ENCODE measurements at places on chromosomes 5 and 9. TPM values are rescaled to one million over a fixed set of nuclear protein-coding genes. Genes with fewer than 3 reads are reported as not detected.

DNA sequence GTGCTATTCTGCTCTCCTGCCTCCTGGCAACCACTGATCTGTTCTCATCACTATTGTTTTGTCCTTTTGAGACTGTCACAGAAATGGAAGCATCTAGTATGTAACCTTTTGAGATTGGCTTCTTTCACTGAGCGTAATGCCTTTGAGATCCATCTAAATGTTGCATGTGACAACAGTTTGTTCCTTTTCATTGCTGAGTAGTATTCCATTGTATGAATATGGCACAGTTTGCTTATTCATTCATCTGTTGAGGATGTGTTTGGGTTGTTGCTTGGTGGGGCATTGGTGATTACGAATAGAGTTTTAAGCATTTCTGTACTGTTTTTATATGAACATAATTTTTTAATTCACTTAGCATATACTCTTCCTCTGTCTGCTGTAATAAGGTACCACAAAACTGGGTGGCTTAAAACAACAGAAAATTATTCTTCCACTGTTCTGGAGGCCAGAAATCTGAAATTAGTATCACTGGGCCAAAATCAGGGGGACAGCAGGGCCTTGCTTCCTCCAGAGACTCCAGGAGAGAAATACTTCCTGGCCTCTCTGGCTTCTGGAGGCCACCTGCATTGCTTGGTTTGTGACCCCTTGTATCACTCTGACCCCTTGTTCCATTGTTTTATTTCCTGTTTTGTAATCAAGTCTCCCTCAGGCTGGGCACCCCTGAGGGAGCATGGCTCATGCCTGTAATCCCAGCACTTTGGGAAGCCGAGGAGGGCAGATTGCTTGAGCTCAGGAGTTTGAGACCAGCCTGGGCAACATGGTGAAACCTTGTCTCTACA, 53.0 kb downstream of the EXOSC2 start:
- no peak for DNase-seq

DNA sequence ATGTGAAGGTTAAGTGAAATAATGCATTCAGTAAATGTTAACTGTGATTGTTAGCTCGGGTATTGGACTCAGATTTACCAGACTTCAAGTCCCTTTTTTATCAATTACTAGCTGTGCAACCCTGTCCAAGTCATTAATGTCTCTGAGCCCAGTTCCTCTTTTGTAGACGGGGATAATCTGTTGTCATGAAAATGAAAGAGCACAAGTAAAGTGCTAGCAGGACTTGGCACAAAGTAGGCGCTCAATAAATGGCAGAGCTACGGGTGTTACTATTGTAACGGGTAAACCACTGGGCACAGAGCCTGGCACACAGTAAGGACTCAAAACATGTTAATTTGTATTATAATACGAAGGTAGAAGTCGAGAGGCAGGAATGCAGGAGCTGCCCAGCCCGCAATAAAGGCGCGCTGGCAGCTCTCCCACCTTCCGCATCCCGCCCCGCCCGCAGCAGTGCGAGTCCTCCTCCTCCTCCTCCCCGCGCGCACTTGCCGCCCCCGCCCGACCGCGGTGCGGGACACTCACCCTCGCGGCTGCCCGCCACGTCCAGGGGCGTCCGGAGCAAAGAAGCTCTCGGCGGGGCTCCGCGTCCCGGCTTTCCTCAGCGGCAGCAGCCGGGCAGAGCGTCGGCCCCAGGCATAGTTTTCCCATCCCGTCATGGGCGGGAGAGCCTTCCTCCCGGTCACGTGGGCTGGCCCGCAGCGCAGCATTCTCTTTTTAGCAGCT, at the start of gene C1QTNF2:
C1QTNF2 (minus strand) TSS at position 637 of the 723 bp plus-strand sequence. CDS start 15,615 bp downstream, outside the sequence.
- peak; percentile 47 for DNase-seq

- no peak for DNase-seq
These were observed 9.0 kb downstream of the PPP3R2 start for GRCh38 chr9:101585740-101586139.

- DNase-seq = no peak
These were observed 16.3 kb upstream of the MROH2B start for GRCh38 chr5:41087461-41087860.

Gene SELENOP
- not detected for total RNA-seq

Gene FAM81B
- not detected for total RNA-seq

Gene GABRG2
- not detected for total RNA-seq

- DNase-seq = no peak
These were observed 3.2 kb downstream of the SURF2 start for GRCh38 chr9:133359399-133360175.

DNA sequence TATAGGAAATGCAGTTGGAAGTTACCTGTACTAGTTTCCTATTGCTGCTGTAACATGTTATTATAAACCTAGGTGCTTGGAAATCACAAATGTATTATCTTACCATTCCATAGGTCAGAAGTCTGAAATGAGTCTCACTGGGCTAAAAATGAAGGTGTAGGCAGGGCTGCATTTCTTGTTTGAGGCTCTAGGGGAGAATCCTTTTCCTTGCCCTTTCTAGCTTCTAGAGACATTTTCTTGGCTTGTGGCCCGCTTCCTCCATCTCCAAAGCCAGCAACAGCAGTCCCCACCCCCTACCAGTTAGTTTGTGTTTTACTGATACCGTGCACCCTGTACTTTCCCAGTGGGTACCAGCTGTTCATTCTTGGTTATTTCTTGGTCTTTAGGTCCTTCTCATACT, 153.3 kb downstream of the SLF1 start:
- DNase-seq = no peak

GRCh38 chr9:124251605-124252378, 6.0 kb upstream of the NEK6 start:
- DNase-seq = peak; percentile 86

DNA sequence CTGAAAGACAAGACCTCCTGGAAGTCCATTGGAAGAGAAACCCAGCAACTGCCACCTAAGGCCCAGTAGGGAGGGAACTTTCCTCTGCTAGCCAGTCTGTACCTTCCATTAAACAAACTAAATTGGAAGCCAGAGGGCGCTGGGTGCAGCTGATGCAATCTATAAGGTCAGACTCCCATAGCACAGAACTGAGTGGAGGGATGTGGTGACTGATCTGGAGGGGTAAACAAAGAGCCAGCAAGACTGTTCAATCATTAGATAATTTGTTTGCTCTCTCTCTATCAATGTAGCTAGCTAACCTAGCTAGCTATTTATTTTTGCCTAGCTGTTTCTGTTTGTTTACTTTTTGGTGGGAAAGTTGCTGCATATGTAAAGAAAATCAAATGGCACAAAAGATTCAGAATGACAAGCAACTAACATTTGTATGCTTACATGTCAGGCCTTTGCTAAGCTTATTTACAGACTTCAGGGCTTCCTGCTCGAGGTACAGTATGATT, 291.8 kb upstream of the DAB2 start:
- peak; percentile 36 for DNase-seq

Gene CCDC192
- total RNA-seq = not detected

DNA sequence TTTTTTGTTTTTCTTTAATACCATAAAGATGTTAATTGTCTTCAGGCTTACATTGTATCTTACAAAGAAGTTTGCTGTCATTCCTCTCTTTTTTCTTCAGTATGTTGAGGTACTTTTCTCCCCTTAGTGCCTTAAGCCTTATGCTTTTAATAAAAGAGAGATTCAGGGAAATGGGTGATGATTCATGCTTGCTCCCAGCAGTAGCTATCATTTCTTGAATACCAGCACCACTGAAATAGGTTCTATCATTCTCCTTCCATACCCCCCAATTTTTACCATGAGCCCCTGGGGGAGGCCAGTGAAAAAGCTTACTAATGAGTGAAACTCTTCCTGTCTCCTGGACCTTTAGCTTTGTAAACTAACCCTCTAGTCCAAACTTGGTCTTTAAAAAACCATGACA, 165.0 kb downstream of the FBXL7 start:
- no peak for DNase-seq

DNA sequence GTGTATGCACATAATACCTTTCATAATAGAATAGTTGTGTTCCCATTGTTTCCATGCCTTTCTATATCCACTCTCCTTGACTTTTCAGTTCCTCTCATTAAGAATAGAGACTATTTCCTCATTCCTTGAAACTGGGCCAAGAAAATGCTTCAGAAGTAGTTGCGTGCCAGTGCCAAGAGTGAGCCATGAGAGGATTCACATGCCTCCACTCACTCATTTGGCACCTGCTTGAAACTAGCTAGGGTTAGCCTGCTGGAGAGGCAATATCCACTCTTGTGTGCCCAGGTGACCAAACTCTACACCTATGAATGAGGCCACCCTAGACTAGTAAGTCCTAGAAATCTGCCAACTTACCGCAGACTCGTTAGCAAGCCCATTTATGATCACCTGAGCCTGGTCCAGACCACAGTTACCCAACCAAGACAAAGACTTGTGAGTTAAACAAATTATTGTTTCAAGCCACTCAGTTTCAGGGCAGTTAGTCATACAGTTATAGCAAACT, 276.3 kb downstream of the EPB41L4A start:
- no peak for DNase-seq

Data from Caki2 (cell line).